T-cell (primary cell): ENCODE measurements at places on chromosomes 4 and X.

DNA sequence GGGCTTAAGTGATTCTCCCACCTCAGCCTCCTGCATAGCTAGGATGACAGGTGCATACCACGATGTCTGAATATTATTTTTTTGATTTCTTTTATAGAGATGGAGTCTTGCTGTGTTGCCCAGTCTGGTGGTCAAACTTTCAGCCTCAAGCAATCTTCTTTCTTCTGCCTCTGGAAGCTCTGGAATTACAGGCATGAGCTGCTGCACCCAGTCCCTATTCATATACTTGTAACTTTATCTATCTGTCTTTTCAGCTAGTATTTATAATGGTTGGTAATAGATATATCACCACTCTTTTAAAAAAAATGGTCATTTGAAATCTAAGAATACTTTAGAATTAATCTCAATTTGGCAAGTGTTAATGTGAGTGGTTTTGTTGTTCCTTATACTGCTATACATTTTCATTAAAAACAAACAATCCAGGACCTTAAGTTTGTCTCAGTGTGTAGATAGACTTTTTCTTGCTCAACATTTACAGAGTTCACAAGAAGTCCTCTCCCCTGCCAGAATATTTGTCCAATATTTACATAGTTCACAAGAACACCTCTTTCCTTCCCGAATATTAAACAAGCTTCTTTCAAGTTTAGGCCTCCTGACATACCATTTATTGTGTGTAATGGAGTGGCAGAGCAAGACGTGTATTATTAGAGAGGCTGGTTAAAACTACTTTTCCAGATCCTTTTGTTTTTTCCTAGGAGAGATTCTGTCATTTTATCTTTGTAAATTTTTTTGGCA lies 1197.4 kb upstream of the ADGRL3 start:
- DNase-seq, result no peak

- DNase-seq, result no peak
These were observed 9.7 kb upstream of the MSANTD1 start for GRCh38 chr4:3239303-3239702.

GRCh38 chr4:36747277-36748129 lies 466.1 kb downstream of the DTHD1 start:
- no peak for DNase-seq

- no peak for DNase-seq
These were observed 1.6 kb downstream of the PRICKLE3 start for GRCh38 chrX:49184294-49185281.

DNA sequence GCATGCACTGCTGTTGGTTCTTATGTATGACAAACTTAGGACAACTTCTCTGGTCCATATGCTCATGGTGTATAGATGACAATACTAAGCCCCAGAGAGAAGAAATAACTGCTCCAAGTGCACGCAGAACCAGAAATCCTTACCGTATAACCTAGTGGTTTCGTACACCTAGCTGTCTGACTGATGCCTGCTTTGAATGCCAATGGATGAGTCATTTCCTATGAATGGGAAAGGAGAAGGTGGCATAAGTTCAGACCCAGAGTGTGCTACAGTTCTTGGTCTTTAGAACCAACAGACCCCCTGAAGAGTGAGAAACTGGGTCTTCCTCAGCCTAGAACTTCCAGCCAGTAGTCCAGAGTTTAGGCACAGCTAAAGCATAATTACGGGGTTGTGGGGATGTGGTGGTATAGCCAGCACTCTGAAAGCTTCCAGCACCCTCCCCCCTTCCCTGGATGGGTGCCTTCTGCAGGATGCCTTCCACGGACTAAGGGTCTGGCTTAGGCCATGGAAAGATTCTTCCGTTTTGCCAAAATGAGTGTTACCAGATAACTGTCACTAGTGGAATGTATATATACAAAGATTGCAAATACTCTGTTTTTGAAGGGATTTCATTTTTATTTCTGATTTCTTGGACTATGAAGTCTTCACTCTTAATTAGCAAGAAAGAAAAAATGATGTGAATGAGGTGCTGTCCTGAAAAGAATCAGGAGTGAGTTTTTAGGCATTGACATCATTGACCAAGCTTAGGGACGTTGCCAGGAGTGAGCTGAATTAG lies 84.6 kb upstream of the PACRGL start:
- no peak for DNase-seq

DNA sequence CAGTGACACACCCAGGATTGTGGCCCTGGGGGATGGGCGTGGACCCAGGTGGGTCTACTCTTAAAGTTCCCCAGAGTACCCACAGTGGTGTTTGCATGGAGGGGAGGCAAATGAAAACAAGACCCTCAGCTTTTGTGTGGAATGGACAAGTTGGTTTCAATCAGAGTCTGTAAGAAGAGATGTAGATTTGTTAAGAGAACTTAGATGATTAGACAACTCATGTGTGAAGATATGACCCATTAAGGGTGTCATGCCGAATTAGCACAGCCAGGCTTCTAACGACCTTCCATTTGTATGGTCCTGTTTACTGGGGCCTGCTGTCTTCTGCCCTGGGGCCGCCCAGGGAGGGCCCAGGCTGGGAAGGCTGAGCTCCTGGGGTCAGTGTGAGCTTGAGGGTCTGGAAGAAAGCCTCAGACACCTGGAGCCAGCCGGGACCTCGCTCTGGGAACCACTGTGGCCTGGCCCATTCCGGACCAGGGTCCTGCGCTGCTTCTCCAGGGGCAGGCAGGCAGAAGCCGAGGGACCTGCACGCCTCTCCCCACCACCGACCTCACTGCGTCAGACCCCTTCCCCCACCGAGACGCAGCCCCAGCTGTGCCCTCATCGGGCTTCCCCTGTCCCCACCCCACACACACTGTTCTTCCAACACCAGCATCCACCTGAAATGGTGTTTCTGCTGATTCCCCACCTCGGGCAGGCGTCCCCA lies 20.4 kb downstream of the UVSSA start:
- no peak for DNase-seq

DNA sequence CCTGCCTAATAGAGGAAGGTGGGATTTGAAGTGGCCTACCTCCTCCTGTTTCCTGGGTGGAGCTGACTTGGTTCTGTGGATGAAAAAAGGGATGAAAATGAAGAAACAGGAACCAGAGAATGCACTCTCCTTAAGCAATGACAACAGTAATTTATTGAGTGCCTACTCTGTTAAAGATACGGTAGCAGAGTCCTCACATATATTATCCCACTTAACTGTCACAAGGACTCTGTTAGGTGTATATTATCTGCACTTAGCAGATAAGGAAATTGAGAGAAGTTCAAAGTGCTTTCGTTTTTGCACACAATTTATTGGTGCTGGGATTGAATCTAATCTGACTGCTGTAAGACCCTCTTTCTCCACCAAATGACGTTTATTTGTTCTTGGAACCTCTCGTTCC lies 301.2 kb downstream of the PACRGL start:
- no peak for DNase-seq

DNA sequence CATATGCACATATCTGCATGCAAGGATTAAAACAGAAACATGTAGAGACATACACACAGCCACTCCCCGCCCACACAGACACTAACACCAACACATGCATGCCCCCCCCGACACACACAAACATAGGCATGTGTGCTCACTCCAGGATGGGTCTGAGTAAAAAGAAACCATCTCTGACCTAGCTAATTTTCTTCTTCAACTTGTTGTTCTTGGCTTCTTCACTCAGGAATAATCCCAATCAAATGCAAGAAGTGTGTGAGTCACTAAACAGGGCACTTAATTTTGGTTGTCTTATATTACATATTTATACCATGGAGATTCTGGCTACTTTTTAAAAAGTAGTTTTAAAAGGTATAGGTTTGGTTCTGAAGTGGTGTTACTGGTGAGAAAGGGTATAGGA lies 28.3 kb downstream of the ENOX2 start:
- DNase-seq, result no peak

- no peak for DNase-seq
These were observed 69.6 kb upstream of the NDP start for GRCh38 chrX:44042751-44043150.

DNA sequence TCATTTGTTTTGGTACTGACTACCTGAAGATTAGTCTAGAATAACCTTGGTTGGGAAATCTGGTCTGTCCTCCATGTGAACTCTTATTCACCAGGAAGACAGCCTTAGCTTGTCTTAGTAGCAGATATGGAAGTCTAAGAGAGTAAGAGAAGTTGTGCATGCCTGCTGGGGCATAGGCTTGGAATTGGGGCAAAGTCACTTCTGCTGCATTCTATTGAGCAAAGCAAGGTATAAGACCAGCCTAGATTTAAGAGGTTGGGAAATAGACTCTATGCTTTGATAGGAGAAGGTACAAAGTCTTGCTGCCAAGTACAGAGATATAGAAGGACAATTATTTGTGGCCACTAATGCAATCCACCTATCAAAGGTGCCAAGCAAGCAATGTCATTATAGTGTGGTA lies 464.0 kb upstream of the BOD1L1 start:
- DNase-seq, result no peak

DNA sequence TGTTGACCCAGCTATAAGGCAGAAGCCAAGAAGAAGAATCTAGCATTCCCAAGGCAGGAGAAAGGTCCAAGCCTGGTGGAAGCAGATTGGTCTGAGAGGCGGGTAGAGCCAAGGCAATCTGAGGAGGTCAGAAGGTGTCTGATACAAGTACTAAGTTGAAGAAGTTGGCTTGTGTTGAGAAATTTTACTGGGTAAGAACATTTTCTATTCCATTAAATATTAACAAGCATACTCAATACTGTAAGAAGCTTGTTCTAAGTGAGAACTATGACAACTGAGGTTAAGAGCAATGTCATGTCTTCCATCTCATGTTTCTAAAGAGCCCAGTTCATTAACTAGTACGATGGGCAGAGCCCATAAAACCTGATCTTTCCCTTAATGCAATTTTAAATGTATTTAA lies 75.0 kb downstream of the FAM13A start:
- DNase-seq, result no peak

GRCh38 chrX:149453906-149454822 lies 50.9 kb downstream of the IDS start:
- no peak for DNase-seq

DNA sequence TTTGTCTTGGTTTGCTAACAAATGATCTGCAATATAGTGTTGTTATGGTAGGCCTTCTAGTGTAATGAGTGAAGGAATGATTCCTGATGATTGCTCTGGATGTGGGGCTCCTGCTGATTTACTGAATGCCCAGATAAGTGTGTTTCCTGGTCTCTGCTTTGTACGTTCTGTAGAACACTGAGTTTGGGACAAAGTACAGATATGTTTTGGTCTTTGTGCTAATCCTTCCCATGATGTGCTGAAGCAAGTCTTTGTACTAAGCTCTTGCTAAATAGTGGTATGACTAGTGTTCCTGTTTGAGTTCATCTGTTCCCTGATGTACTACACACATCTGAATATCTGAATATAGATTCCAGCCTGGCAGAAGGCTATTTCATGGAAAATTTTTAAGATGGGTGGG lies 36.9 kb upstream of the XIAP start:
- DNase-seq, result no peak

DNA sequence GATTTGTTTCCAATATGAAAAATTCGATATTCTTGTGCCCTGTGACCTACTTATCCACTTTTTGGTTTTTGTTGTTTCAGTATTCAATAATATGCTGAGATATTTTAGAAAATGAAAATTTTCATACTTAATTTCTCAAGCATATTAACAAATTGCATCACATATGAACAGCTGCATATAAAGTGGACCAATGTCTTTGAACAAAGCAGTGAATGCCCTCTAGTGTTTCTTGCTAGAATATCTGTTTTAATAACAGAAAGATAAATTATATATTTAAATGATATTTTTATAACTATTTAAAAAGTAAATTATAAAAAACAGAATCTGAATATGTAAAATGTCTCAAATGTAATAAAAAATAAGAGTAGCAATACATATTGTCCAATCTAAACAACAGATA lies 31.7 kb upstream of the INTU start:
- DNase-seq, result no peak

DNA sequence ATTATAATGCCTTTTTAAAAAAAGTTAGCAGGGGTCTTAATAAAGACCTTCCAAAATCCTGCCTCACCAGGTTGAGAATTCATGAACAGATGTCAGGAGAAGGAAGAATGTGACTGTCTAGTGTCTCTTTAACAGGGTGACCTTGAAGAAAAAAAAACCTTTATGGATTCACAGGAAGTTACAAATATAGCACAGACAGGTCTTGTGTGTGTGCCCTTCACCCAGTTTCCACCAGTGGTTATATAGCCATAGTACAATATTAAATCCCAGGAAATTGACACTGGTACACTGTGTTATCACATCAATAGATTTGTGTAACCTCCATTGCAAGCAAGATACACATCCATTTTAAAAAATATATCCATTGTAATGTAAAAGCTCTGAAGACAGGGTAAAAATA lies 43.7 kb downstream of the HADH start:
- DNase-seq, result no peak

DNA sequence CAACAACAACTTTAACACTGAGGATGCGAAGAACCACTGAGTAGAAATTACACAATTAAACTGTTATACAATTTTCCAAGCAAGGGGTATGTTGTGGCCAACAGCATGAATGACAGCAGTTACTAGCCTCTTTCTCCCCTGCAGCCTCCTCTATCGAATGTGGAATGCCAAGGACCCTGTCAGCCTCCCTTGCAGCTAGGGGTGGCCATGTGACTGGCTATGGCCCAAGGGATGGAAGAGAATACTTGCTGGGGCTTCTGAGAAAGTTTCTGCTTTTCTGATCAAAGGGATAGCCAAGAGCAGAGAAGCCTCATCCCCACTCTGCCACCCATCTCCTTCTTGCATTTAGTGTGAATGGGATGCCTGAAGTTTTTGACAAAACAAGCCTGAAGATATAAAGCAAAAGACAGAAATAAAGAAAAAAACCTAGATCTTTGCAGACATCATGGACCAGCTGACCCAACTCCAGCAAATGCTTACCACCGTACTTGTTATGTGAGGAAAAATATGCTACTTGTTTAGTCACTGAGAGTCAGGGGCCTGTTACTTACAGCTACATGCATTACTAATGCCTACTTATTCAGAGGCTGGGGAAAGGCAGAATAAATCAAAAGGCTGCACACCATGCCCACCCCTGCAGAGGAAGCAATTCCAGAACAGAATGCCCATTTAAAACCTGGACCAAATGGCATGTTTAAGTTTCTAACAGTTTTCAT lies 32.0 kb downstream of the DCTD start:
- no peak for DNase-seq

GRCh38 chrX:133189195-133189594 lies 29.0 kb downstream of the TFDP3 start:
- DNase-seq, result no peak

- no peak for DNase-seq
These were observed 105.8 kb upstream of the CBR4 start for GRCh38 chr4:169115897-169116254.
